ENCODE measurements at places on chromosomes 11 and 22.

DNA sequence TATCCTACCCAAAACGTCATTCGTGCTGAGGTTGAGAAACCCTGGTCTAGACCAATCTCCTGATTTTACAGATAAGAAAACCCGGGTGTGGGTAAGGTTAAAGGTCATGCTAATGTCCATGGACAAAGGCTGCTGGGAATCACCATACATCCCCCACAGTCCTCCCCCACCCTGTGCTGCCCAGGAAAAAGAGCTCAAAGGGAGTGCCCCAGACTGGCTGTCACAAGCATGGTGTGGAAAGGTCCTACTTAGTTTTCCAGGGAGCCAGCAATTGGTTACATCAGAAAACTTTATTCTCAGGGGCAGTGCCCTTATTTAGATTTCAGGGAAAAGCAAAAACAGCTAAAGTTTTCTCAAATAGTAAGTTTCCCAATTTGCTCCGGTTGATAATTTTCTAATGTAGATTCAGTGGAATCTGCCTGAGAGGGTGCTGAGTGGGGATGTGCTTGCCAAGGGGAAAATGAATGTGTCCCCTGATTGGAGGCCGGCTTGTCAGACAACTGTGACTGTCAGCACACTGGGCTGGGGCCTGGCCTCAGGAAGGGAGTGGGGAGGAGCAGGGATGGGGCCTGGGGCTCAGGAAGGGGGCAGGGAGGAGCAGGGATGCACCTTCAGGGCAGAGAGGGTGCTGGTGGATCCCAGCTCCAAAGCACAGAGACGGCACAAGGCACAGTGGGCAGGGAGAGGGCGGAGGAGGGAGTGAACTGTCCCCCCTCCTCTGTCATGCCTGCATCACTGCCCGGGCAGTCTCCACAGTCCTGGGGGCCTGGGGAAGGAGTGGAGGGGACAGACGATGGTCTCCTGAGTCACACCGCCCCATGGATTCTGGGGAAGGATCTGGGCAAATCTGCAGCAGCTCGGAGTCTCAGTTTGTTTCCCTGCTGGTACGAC is 263.6 kb downstream of the KIRREL3 start:
- DNase-seq, result no peak

- no peak for DNase-seq
Measured at GRCh38 chr11:108732395-108732794, 67.5 kb downstream of the DDX10 start.

DNA sequence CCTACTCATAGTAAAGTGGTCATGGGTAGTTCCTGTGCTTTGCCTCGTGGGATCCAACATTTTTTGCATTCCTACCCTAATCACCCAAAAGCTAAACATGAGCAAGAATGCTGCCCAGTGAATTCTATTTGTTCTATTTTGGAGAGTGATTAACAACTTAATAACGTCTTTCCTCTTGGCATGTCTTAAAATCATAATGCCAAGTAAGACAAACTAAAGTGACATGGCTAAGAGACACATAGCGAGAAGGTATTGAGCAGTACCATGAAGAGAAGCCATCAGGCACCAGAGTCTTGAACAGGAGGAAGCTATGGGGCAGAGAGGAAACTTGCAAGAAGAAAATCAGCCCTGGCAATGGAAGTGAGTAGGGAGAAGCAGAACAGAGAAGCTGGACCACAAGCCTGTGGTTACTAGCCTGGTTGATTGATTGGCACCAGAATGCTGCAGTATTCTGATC is 32.0 kb downstream of the EXPH5 start:
- DNase-seq, result no peak

DNA sequence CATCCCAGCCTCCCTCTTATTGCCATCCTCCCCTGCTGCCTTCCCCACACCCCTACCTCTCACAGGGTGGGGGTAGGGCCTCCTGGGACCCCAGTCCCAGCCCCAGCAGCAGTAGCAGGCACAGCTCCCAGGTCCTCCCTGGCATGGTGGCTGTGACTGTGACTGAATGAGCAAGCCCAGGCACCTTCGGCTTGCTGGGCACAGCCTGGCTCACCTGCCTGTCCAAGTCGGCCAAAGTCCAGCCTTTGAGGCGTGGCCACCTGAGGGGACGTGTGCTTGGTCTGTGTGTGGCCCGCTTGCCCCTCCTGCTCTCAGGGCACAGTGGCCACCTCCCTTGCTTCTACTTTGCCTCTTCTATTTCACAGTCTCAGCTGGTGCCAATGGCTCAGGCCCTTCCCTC is at the start of gene TREH:
TSS of gene TREH (minus strand) at position 168 of the 400 bp plus-strand sequence. CDS start at position 145, 23 bp downstream.
- no peak for DNase-seq

DNA sequence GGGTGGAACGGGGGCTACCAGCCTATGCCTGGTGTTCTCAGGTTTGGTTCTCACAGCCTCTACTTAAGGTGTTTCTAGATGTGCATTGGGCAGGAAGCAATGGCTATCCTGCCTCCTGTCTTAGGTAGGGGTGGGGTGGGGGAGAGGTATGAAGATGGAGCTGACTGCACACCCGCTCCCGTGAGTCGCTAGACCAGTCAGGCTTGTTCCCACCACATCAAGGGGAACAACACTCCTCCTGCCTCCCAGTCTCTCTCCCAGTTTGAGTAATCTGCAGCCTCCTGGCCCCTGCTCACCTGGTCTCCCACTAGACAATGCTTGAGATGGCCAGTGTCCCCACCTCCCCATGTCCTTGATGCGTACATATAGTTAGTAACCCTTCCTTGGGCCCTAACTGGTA is 79.3 kb upstream of the TENM4 start:
- DNase-seq, result no peak

- DNase-seq, result no peak
Measured at GRCh38 chr11:8382436-8383053, 118.9 kb upstream of the LMO1 start.

Measured in activated naive CD4-positive, alpha-beta T cell treated with anti-CD3 and anti-CD28 coated beads, Interleukin-2, amount 10 ng/mL, durations not matched to agents 7 days and 5 days (primary cell).